Smooth muscle cell of the brain vasculature (primary cell): ENCODE measurements at places on chromosomes 2 and 18.

DNA sequence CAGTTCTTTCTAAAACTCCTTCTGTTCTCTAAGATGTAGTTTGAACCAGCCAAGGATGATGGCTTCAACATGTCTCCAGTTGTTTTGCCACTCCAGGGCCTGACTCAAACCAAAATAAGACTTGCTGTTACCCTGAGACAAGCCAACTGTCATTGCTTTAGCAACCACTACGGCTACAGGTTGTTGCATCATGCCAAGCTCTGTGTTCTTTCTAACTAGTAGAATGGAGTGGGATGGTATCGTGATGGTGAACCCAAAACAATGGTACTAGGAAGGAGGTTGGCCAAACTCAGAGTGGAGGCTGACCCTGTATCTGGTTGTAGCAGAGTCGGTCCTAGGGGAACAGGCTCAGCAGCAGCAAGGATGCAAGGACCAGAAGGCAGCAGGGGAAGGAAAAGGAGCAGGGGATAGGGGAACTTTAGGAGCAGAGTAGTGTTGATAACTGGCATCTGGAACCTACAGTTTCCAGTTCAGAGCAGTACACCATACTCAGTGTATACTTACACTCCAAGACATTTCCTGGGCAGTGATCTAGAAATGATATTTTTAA, 51.6 kb downstream of the PDK1 start:
- DNase-seq = no peak

DNA sequence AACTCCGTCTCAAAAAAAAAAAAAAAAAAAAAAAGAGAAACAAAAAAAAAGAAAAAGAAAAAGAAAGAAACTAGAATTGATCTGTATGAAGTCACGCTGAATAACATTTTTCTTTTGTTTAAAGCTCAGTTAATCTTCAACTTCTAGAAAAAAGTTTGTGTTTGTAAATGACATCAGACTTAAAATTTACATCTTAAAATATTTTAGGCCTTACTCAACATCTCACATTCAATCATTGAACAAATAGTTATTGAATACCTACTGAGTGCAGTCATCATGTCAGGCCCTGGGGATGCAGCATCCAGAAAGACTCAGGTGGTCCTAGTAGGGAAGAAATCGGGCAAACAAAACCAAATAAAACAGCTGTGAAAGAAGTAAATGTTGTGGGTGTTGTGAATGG, 292.3 kb upstream of the FANCL start:
- no peak for DNase-seq

- no peak for DNase-seq
Measured at GRCh38 chr2:23199115-23199918, 185.7 kb upstream of the KLHL29 start.

DNA sequence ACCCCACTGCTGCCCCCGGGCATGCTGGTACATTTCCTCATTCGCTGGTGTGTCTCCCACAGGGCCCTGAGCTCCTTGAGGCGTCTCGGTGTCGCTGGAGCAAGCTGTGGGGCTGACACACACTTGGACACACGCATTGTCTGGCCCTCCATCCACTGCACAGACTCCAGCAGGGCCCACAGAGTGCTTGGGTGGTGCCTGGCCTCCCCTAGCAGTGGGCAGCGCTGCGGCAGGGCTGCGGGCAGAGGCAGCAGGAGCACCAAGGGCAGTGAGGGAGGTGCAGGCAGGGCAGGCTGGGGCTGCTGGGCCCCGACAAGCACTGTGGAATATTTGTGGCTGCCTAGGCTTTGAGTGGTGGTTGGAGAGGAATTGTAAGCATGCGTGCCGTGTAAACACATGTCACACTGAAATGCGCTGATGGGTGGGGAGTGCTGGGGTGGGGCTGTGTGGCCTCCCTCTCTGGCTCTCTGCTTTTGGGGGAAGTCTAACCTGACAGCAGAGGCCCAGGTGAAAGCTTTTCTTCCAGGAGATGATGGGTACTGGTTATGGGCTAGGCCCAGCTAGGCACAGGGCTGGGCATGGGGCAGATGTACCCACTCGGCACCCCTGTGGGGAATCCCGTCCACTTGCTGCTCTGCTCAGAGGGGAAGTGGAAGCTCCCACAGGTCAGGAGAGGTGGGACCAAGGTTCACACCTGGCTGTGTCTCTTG, 55.5 kb upstream of the HS6ST1 start:
- DNase-seq = no peak

DNA sequence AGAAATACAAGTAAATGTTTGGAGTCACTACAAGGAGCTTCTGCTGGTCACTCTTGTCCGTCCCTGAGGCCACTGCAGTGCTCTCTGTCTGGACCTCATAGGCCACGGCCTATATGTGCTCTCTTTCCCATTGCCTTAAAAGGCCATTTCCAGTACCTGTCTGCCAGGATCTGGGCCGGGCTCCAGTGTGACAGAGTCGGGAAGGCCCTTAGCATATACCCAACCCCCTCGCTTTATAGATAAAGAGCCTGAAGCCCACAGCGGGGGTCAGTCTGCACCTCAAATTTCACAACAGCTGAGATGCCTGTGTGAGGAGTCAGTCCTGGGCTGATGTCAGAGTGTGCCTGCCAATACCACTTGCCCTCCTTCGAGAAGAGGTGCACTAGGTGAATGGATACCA, 39.9 kb downstream of the ADD2 start:
- DNase-seq = no peak

DNA sequence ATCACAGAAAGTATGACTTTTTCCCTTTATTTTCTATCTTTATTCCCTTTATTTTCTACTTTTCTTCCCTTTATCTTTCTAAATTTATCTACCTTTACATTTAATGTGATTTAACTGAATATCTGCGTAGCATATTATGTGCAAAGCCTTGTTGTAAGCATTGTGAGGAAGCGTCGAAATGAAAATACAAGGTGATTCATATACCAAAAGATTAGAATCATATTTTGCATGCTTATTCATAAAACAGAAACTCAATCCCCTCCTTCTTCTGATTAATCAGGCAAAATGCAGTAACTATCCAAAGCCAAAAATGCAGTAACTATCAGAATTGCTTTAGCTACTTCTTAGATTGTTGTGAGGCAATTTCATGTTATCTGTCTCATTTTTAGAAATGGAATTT, 393.0 kb downstream of the CDH19 start:
- no peak for DNase-seq

DNA sequence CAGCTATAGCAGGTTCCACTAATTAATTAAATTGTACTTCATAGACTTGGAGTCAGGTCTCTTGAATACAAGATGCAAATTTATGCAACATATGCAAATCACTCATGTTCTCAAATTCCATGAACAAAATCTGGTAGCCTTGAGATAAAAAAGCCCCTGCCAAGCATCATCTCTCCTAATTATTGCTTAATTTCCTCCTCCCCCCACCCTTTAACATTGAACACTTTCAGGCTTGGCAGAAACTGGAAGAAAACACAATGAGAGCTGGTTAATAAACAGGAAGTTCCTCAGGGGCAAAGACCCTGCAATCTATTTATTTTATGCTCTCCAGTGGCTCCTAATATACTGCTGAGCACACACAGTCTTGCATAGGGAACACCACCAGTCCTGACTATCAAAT, 35.6 kb upstream of the ACVR1 start:
- no peak for DNase-seq

DNA sequence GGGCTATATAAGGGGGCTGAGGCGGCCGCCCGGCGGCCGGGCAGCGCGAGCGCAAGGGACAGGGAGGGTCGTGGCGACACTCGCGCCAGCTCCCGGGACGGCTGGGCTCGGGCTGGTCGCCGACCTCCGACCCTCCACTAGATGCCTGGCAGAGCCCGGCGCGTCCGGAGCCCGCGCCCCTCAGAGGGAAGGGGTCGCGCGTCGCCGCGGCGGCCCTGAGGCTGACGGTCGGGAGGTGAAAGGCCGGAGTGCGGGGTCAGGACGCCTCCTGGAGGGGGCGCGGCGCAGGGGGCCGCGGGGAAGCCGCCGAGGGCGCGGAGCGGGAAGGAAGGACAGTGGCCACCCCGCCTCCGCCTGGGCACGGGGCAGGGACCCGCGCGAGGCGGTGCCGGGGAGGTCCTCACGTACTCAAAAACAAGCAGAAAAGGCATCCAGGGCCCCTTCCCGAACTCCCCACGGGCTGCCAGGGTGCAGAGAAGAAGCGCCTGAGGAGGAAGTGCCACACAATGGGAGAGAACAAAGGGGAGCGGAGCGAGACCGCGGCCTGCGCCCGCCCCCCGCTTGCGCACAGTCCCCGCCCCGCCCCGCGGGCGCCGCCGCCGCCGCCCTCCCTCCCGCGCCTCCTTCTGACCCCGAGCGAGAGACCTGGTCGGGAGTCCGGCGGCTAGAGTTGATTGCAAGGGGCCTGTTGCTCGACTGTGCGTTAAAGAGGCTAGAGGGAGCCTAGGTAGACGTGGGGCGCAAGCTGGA, 776 bp upstream of the KLF7 start:
- no peak for DNase-seq

DNA sequence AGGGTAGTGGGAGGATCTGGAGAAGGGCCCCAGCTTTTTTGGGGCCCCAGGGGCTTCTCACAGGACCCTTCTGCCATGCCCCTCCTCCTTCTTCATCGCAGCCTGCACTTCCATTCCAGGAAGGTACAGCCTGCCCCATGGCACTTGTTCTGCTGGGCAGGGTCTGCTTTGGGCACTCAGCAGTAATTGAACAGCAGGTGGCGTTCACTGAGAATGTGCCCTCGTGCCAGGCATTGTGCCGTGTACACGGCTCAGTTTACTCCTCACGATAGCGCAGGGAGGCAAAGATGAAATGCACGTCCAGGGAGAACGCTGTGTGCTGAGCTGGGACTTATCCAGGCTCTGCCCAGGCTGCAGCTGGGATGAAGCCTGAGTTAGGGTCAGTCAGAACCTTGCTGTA, 54.8 kb upstream of the ASB18 start:
- no peak for DNase-seq

GRCh38 chr2:151465771-151466170, 56.1 kb downstream of the RIF1 start:
- no peak for DNase-seq

DNA sequence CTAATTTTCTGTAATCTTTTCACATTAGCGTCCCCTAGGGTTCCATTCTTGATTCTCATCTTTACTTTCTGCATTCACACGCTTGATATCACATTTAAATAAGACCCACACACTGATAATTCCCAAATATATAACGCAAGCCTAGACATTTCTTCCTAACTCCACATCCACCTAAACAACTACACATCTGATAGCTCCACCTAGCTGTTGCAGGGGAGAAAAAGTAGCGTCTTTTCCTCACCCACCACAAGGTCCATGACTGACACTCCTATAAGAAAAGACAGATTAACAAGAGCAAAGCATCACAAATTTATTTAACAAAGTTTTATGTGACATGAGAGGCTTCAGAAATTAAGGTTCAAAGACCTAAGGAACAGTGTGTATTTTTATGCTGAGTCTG, 862.2 kb upstream of the DDX18 start:
- no peak for DNase-seq

DNA sequence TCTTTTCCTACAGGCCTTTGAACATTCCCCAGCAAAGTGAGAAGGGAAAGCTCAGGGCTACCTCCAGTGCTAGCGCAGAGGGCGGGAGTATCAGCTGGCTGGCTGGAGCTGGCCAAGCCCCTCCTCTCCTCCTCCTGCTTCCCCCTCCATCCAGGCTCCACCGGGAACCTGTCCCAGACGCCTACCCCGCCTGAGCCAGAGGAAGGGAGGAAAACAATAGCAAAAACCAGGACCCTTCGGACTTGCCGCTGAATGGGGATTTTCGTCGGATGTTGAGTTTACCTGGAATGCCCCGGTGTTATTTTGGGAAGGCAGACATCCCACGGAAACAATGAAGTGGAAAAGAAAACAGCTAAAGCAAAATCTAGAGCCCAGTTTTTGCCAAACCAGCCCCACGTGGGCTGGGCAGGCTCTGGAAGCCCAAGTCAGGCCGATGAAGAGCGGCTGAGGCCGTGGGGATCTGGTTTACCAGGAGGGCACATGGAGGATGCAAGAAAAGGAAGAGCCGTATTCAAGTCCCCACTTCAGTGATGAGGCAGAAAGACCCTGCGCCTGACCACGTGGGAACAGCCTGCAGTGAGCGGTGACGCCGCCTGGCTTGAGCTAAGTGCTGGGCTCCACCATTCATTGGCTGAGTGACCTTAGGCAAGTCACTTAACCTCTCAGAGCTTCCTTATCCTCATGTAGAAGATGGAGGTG, 100.4 kb upstream of the LCLAT1 start:
- no peak for DNase-seq

DNA sequence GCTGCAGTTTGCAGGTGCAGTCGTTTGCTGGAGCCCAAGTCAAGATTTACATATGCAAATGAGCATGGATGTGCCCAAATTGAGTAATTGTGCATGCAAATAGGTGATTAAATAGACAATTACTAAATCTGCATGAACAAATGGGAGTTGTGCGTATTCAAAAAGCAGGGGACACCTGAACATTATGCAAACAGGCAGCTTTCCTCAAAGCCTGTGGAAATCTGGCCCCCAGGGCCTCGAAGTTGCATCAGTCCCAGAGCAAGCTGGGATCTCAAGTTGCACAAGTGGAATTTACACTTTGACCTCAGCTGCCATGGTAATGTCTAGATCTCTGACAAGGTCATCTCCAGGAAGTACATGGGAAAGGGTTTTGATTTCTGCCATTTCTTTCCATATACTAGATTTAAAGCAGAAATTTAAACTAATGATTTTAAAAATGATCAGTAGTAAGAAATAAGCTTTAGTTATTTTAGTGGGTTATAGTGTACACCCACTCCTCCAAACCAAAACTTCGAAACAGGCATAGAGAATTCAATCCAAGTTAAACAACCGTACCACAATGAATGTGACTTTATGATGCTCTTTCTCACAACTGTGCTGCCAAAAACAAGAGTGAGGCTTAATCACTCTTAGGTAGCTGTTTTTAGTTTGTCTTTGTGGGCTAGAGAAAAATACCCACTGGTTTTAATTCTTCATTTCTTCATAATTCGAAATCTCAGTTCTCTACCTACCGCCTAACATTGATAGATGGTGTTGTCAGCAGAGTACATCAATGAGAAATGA, 110.7 kb downstream of the RND3 start:
- DNase-seq = no peak

GRCh38 chr2:224832207-224832606, 116.0 kb upstream of the CCDC195 start:
- no peak for DNase-seq

GRCh38 chr2:46771309-46771708, 144.3 kb downstream of the MCFD2 start:
- DNase-seq = no peak

DNA sequence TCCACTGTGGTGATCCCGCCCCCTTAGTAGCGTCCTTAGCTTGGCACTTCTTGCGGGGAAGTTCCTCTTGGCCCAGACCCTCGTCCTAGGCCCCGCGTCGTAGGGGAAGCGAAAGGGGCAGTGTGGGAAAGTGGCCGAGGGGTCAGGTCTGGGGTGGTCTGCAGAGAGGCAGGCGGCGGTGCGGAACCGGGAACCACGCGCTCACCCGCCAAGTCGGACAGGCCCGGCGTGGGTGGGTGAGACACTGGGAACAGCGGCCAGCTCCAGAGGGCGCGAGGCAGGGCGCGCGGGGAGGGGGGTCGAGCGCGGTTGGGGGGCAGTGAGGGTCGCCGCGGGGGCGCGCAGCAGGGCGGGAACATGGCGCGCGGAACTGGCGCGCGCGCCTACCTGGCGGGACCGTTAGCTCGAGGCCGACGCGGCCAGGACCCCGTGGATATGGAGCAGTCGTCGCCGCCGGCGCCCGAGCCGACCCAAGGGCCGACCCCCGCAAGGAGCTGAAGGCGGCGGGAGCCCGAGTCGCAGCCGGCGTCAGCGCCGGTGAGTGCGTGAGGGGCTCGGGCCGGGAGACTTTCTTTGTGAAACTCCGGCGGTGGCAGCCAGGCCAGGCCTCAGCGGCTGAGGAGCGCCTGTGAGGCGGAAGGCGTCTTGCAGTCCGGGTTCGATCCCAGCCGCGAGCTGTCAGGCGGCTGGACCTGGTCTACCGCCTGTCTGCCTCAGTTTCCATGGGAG, 2896.7 kb upstream of the TEKT4 start:
- DNase-seq = no peak

GRCh38 chr18:13390196-13390595, 171.6 kb downstream of the LDLRAD4 start:
- no peak for DNase-seq
